Activated CD8-positive, alpha-beta memory T cell treated with anti-CD3 and anti-CD28 coated beads for 4 hours (primary cell): ENCODE measurements at places on chromosomes 4 and X.

GRCh38 chr4:164770010-164770724 is 16.2 kb downstream of the SMIM31 start:
- DNase-seq, result no peak

DNA sequence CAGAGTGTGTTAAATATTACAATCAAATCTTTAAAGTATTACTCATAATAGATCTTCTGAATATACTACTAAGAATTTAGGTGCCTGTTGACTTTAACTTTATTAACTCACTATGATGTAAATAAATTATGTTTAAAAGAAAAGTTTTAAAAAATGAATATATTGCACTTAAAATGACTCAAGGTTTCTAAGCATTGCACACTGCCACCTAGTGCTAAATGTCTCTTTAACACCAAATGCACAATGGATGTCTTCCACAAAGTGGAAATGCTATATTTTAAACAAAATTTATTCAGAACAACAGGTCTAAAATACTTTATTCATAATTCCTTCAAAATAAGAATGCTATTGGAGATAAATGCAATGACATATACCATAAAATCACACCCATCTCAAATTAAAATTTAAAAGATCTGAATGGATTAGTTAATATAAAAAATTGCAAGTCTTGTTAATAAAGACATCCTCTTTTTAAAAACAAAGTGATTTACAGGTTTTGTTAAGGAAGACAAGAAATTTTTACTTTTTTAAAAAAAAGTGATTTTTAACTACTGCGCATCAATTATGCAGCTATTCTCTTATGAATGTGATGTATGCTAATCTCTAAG is 5.5 kb downstream of the INPP4B start:
- no peak for DNase-seq

DNA sequence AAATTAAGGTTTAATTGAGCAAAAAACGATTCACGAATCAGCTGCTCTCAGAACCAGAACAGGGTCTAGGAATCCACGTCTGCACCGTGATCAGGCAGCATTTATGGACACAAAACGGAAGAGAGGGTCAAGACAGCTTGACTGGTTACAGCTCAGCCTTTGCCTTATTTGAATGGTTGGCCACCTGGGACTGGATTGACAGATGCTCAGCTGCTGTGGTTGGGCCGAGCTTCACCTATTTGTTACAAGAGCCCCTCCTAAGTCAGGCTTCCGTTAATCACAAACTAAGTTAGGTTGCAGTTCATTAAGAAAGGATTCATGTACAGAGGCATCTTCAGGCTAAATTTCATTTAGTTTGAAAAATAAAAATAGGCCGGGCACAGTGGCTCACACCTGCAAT is 50.6 kb upstream of the MAN2B2 start:
- DNase-seq, result no peak

DNA sequence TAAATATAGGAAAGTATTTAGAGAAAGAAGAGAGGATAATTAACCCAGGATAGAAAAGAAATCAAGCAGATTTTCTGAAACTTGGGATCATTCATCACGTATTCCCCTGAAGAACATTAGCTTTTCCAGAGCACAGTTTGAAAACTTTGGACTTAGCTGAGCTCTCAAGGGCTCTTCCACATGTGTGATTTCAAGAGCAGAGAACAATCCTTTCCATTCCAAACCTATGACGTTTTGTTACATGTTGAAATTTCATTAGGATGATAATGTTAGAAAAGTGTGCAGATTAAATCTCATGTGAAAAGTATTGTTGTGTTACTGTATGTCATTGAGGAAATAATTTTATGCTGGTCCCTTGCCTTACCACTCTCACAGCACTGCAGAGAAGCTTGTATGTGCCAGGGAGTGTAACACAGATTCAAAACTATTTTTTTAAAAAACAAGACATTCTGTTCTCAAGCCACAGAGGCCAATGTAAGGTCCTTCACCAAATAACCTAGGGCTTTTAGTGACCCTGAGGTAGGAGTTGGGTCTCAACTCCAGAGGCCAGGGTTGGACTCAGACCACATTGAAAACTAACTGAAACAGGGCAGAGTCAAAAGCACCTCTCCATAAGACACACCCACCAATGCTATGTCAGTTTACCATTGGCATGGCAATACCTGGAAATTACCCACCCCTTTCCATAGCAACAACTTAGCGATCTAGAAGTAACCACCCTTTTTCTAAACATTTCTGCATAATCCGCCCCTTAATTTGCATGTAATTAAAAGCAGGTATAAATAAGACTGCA is 141.3 kb downstream of the ANXA5 start:
- no peak for DNase-seq

DNA sequence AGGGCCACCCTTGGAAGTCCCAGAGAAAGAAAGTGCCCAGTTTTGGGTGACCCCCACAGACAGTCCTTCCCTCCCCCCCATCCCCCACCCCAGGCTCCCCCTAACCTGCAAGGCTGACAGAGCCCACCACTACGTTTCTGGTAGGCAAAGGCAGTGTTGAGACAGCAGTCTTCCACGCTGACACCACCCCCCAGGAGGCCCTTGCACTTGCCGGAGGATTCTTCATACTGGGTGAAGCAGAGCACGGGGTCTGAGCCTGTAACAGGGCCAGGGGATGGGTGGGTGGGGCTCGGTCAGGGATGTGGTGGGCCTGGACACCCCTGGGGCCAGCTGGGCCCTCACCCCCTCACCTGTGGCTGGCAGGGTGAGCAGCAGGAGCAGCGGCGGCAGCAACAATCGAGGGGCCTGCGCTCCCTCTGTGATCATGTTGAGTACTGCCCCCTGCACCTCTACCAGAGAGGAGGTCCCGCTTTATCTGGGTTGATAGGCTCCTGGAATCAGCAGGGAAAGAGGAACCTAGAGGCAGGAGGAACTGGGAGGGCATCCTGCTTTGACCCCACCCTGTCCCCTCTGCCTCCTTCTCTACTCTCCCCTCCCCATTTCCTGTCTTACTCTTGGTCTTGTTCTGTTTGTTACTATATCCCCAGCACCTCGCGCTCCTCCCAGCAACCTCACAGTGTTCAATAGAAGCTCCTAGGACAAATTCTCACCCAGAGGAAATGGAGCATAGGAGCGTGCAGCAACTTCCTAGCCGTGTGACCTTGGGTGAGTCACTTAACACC is at the start of gene CFP:
CFP (minus strand) TSS at position 512 of the 782 bp plus-strand sequence; CDS start at position 426, 86 bp downstream.
- no peak for DNase-seq

DNA sequence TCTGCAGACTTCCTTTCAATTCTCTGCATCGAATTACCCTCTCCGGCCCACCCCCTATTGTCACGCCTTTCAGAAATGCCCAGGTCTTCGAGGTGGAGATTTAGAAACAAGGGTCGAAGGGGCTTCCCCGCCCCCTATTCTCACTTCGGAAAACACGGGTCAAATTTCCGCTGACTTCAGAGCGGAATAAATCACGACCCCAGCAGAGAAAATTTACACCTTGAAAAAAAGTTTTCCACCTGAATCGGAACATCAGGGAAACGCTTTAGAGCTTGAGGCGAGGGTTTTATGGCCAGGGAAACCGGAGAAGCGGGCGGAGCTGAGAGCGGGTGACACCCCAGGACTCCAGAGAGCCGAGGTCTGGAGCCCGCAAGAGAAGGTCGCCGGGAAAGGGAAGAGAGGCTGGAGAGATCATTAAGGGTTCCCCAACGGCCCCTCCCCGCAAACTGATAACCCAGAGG is 1.6 kb downstream of the SHISA3 start:
- DNase-seq, result no peak

GRCh38 chr4:76589872-76590797 is 155.1 kb downstream of the SHROOM3 start:
- no peak for DNase-seq

- DNase-seq, result no peak
Observed at GRCh38 chr4:18134111-18134510, 112.6 kb upstream of the LCORL start.

- no peak for DNase-seq
Observed at GRCh38 chr4:169311643-169312365, 41.0 kb upstream of the SH3RF1 start.

- DNase-seq, result no peak
Observed at GRCh38 chrX:11180571-11180970, 69.4 kb downstream of the HCCS start.

DNA sequence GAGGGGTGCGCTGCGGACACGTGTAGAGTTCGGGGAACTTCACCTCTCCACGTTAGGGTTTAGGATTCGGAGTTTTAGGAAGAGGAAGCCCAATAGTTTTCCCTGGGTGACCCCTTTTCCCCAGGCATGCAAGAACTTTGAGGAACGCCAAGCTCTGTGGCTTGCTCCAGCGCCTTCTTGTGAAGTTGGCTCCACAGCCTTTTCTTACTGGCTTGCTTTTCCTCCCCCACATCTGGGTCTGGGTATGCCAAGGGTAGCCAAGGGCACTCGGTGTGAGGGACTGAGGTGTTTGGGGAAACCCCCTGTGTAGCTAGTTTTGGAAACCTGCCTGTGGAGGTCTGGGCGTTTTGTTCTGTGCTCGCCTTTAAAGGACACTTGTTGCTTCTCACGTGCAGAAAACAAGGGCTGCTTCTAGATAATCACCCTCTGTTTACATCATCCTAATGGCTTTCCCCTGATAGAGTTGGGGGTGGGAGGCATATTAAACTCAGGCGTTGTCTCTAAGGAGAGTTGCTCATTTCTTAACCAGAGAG is 746 bp downstream of the EDNRA start:
- DNase-seq, result no peak

- no peak for DNase-seq
Observed at GRCh38 chr4:47010347-47010911, 17.0 kb upstream of the GABRA4 start.

DNA sequence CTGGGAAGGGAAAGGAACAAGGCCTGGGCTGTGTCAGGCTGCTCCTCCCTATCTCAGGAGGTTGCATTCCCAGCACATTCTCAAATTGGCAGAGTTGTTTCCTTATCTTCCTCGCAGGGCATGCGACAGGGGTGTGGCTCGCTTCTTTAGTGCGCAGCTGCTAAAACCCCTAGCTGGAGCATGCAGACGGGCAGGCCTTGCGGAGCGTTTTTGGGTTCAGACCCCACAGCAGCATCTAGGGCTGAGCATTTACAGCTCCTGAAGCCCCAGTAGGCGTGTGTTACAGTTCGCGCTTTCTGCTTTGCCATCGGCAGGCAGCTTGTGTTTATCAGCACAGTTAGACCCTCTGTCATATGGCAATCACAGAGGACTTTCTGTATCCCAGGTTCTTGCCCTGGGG is 392.4 kb downstream of the TECRL start:
- no peak for DNase-seq

GRCh38 chrX:134396174-134396573 is 63.8 kb upstream of the HPRT1 start:
- no peak for DNase-seq

- DNase-seq, result no peak
Observed at GRCh38 chr4:124491361-124492145, 221.0 kb downstream of the ANKRD50 start.

DNA sequence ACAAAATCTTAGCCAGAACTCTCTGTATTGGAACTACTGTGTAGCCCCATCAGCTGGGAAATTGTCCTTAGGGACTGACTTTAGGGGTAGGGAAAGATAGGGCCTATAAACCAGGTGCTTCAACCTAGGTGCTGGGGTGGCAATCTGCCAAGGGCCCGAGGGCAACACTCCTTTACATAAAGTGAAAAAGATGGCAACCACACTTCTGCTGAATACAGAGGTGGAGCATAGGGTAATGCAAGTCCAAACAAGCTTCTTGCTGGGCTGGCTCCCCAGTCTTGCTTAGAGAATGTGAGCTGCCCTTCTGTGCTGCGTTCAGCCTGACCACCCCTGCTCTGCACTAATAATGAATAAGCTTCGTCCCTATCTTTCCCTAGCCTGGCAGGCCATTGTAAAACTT is 9.8 kb downstream of the ZBTB33 start:
- DNase-seq, result no peak

GRCh38 chr4:15691346-15692135 is 9.9 kb downstream of the FAM200B start:
- DNase-seq, result no peak

GRCh38 chr4:138162259-138162658 is 79.9 kb downstream of the SLC7A11 start:
- no peak for DNase-seq

DNA sequence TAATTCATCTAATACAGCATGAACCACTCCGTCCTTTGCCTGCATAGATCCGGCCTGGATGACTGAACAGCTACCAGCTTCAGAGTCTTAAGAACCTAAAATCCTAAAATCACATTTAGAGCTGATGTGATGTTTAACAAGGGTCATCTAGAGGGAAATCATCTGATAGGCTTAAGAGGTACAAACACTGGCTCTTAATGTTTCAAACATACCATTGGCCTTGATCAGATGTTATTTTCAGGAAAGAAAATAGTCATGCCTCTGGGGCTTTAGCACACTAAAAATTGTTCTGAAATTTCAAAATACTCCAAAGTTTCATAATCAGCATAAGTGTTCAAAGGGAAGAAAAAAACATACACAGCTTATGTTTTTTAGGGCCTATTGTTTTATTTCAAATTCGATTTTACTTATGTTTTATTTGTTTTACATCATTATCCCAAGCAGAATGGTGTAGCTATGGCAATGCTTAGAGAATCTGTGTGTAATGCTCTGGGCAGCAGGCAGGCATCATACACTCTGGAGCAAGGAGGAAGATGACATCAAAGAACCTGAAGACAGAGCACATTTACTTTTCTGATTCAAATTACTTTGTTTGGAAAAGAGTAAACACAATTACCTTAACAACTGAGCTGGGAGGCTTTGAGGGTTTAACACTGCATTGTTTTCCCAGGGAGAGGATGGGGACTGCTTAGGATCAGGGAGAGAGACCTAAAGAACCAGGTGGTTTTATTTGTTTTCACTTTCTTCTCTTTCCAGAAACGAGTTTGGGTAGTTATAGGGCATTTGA is 25.3 kb upstream of the LEF1 start:
- DNase-seq, result no peak

DNA sequence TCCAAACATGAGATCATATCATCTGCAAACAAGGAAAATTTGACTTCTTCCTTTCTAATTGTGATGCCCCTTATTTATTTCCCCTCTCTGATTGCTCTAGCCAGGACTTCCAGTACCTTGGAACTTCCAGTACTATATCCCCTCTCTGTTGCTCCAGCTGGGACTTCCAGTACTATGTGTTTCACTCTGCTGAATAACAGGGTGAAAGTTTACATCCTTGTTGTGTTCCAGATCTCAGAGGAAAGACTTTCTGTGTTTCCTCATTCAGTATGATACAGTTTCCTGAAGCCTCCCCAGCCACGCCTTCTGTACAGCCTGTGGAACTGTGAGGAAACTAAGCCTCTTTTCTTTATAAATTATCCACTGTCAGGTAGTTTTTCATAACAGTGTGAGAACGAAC is 381.3 kb upstream of the FAM47C start:
- no peak for DNase-seq

DNA sequence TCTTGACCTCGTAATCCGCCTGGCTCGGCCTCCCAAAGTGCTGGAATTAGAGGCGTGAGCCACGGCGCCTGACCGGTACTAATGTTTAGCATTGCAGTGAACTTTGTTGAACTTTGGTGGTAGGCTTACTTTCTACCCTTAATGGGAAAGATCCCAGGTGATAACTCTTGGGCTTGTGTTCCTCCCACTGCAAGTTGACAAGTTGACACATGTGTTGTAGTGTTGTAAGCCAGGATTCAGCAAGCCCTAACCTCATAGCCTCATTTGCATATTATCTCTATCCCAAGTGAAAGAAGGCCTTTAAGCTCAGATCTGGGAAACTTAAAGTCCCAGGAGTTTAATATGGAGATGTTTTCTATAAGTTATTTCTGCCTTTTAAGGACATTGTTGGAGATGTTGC is 80.0 kb upstream of the CLCN4 start:
- no peak for DNase-seq

GRCh38 chr4:96131186-96131585 is 291.3 kb downstream of the PDHA2 start:
- no peak for DNase-seq
